ENCODE measurements at places on chromosomes 1 and 21.

- DNase-seq, result no peak
Observed at GRCh38 chr21:42578761-42579415, 65.2 kb downstream of the SLC37A1 start.

- DNase-seq, result no peak
Observed at GRCh38 chr1:23469372-23469982, 14.5 kb downstream of the ASAP3 start.

GRCh38 chr21:24375201-24375600 lies 1232.1 kb downstream of the MRPL39 start:
- DNase-seq, result no peak

DNA sequence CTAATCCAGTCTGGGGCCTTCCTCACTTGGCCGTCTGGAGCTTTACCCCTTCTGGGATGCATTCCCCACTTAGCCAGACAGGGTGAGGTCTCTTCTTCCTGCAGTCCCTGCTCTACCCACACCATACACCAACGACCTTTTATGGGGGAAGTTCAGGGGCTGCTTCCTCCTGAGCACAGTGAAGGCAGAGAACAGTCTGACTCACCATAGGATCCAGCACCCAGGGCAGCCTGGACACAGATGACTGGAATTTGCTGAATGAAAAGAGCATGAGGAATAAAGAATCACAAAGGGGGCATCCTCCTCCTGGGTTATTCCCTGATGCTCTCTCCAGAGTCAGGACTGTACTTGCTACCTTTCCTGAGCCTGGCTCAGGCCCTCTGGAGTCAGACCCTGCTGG lies 4.6 kb upstream of the FOXE3 start:
- no peak for DNase-seq

- DNase-seq, result no peak
Observed at GRCh38 chr1:21311016-21311415, 20.8 kb upstream of the ECE1 start.

- peak; percentile 37 for DNase-seq
Observed at GRCh38 chr1:226108935-226109828, 46.7 kb downstream of the H3-3A start.

GRCh38 chr1:154759793-154760192 lies 110.3 kb downstream of the KCNN3 start:
- DNase-seq, result no peak

- no peak for DNase-seq
Observed at GRCh38 chr1:109148987-109149561, 35.2 kb downstream of the ELAPOR1 start.

DNA sequence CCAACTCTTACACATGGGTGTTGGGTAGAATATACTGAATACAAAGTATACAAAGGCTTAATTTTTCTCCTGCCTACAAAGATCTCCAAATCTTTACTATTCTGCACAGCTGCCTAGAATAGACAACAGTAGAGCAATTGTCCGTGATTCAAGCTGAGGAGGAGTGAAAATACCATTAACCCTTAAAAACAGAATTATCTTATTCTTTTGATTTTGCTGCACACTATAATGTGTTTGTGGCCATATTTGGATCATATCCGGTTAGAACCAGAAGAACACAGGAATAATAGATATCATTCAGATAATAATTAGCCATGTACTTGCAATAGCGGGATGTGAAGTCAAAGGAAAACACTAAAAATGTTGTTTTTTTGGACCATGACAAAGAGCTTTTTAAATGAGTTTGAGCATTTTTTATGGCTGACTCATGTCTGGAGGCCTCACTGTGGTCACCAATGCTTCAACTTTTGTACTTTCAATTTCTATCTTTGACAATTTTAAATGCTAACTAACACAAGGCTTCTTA lies 197.6 kb upstream of the FOXD3 start:
- no peak for DNase-seq

DNA sequence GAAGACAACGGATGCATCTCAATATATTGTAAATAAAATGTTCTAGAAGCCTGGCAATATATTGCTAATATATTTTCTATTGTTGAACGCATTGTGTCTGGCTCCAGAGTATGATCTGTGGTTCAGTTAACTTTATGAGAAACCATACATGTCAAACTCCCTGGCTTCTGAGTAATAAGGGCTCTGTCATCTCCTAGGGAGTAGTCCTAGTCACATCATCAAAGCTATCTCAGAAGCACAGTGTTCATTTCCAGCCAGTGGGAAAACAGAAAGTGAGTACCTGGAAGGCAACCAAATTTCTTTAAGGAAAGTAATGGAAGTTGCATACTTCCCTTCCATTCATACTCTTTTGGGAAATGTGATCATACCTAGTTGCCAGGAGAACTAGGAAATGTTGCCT lies 27.0 kb upstream of the ST6GALNAC5 start:
- DNase-seq, result no peak

- no peak for DNase-seq
Observed at GRCh38 chr1:40317394-40318074, 448 bp upstream of the COL9A2 start.

- DNase-seq, result no peak
Observed at GRCh38 chr1:231966983-231967382, 340.4 kb downstream of the DISC1 start.

GRCh38 chr1:145711213-145711651 lies 4.1 kb upstream of the PDZK1 start:
- DNase-seq, result no peak

- no peak for DNase-seq
Observed at GRCh38 chr1:32944180-32944579, 20.4 kb downstream of the RNF19B start.

GRCh38 chr1:107952989-107953388 lies 12.0 kb downstream of the VAV3 start:
- no peak for DNase-seq

- DNase-seq, result no peak
Observed at GRCh38 chr1:43537423-43538142, 6.9 kb downstream of the PTPRF start.

- DNase-seq, result no peak
Observed at GRCh38 chr1:43803105-43803504, 95.8 kb downstream of the ST3GAL3 start.

GRCh38 chr1:5129746-5130355 lies 475.4 kb downstream of the AJAP1 start:
- DNase-seq, result no peak

DNA sequence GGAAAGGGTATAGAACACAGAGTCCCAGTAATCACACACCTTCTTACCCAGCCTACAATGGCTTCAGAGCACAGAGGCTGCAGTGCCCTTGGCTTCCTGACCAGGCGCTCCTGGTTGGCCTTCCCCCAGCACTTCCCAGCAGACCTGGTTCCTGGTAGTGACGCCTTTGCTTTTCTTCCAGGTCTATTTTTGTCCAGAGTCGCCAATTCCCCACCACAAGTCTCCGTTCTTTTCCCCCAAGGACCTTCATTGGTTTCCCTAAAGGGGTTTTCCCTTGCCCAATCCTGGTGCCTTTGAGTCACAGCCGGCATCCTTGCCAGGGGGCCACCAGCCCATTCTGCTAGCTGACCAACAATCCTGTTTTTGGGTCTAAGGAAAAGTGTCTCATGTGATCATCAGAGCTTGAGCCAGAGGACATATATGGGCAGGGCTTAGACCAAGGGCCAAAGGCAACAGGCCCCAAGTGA lies 84.8 kb downstream of the KCNJ15 start:
- DNase-seq, result no peak

- no peak for DNase-seq
Observed at GRCh38 chr1:119361620-119362344, 6.8 kb upstream of the HAO2 start.

- DNase-seq, result no peak
Observed at GRCh38 chr1:59150577-59151386, 146.1 kb upstream of the FGGY start.

- DNase-seq, result no peak
Observed at GRCh38 chr1:89670163-89670562, 37.2 kb downstream of the LRRC8C start.
